Activated T-helper 1 cell treated with Interleukin-2 at 50 U/mL for 16 hours (primary cell): ENCODE measurements at places on chromosomes 3 and 15.

DNA sequence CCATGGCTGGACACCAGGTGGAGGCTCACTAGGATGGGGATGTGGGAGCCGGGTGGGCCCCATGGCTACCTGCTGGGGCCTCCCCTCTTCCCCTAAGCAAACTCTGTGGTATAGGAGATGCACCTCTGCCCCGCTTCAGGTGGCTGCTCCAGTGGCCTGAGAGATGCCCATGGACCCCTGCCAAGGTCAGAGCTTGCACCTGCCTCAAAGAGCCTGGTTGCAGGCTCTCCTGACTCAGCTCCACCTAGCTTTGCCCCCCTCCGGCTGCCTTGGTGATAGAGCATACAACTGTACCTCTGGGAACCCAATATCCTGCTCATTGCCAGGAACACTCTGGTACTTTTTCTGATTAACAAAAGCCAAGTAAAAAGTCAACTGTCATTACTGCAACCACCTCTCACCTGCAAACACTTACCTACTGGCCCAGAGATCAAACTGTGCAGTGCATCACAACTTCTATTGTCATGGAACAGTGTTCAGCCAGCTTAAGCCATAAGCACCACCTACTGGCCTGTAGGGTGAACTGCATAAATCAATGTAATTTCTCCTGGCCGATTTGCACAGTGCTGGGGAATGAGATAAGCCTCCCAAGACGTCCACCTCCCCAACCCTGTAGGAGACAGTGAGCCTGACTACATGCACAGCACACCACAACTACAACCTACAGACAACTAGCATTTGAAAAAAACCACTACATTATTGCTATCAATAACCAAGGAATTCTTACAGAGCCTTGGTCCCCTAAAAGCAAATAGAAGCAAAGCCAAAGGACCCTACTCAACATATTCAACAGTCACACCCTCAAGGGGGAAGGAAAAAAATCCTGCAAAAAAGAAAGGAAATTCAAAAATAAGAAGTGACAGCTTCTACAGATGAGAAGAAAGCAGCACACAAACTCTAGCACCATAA lies 352.4 kb upstream of the ARHGEF26 start:
- DNase-seq: peak; percentile 11

GRCh38 chr15:74776821-74777768 lies 4.8 kb upstream of the CSK start:
- peak; percentile 45 for DNase-seq

GRCh38 chr3:125110016-125110875 lies 54.4 kb upstream of the HEG1 start:
- no peak for DNase-seq

DNA sequence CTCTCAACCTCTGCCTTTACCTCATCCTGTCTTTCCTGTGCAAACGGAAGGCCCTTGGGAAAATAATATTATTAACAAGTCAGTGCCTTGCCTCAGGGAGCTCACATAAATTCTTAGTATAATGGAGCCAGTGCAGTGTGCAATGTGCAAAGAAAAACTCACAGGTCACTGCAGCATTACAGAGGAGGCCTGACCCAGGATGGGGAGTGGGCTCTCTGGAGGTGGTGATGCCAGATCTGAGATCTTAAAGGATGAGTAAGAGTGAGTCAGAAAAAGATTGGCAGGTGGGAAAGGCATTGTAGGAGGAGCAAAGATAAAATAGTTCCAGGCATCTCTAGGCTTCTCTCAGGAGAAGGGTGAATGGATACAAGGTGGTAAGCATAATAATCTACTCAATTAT lies 185.6 kb upstream of the ADAMTS9 start:
- no peak for DNase-seq

GRCh38 chr3:25448750-25449692 lies 21.0 kb downstream of the RARB start:
- no peak for DNase-seq

DNA sequence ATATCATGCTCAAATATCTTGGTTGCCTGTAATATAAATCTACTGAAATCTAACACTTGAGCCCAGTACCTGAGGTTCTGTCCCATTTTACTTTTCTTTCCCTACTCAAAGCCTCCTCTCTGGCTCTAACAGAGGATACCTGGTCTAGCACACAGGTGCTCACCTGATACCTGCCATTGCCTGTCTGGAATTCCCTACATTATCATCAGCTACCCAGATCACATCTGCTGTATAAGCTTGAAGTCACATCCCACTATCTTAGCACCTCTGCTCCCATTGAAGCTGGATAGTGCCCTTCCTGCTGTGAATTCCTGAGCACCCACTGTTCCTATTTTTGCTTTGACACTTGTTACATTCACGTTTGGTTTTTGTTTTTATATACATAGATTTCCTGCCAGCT lies 30.5 kb downstream of the GYG1 start:
- no peak for DNase-seq

GRCh38 chr3:108090049-108090700 lies 656 bp downstream of the CD47 start:
- peak; percentile 33 for DNase-seq
